ENCODE measurements at places on chromosomes 5 and 9.
A peak's percentile ranks its signal among the peaks of the same experiment; 100 is the strongest.

- no peak for DNase-seq
Measured at GRCh38 chr9:77726289-77726688, 78.2 kb upstream of the GNA14 start.

- no peak for DNase-seq
Measured at GRCh38 chr5:80990971-80991370, 30.8 kb downstream of the RASGRF2 start.

DNA sequence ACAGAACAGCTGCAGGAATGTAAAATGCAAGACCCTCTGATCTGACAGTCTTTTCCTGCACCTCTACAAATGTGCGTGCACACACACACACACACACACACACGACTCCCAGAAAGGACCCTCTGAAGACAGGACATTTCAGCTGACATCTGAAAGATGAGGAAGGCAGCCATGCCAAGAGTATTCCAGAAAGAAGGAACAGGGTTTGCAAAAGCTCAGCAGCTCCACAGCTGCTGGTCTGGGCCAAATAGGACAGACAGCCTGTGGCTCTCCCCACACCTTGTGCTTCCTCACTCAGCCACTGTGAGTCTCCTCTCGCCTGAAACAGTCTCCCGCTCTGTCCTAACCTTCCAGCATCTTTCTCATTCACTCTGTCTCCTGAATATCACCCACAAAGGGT lies 189.0 kb downstream of the PALM2AKAP2 start:
- peak; percentile 63 for DNase-seq

- no peak for DNase-seq
Measured at GRCh38 chr5:101018299-101018698, 115.2 kb upstream of the ST8SIA4 start.

GRCh38 chr5:170739446-170739845 lies 44.1 kb upstream of the GABRP start:
- DNase-seq = no peak

- DNase-seq = no peak
Measured at GRCh38 chr5:95439801-95440493, 48.8 kb downstream of the FAM81B start.

DNA sequence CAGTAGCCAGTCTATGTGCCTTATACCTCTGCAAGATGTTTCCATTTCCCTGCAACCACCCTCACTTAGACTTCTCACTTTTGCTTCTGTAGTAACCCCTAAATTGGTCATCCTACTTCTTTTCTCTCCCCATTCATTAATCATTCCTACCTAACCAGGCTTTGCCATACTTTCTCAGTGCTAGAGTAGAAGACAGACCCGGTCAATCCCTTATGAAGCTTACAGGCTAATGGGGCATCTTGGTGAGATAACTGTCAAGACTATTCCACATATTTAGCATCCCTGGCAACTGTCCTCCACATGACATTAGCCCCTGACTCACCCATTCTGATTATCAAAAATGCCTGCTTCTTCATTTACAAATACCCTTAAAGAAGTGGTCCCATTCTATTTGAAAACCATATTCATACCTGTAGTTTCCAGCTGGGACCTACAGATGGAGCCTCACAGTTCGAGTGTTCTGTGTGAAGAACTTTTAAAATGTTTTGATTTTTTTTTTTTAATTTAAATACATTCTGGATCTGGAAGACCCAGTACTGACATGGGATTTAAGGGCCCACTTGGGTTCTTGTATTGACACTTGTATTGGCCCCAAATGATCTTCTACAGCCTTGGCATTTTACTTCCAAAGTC lies 21.0 kb downstream of the F2RL2 start:
- no peak for DNase-seq

DNA sequence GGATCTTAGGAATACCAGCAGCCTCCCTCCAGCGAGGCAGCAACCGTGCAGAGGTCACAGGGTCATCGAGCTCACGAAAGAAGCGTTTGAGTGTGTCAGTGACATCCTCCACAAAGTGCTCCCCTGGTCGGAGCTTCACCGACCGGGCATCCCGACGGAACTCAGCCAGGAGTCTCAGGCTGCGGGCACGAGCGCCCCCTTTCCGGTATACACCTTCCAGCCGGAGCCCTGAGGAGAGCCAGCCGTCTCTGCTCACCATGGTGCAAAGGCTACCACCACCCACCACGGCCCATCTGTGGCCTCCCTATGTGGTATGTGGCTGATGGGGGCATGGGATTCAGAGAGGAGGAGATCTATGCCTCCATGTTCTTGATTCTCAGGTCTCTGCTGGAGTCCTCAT lies 10.8 kb upstream of the FCHSD1 start:
- DNase-seq = no peak

DNA sequence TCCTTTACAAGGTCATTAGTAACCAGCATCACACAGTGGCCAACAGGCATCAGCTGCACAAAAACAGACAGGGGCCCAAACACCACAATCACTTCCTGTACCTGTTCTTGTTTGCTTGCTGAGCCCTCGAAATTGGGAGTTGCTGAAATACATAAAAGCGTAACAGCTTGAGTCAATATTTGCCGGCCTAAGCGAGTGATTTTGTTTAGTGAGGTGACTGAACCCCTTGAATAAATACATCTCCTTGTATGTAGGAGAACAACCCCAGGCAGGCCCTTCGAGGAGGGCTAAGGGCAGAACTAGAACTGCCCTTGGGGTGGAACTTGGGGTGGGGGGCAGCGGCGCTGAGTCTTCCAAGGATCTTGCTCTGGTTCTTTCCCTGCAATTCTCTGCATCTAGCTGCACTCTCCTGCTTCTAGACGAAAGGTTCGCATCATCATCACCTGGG lies 502.5 kb downstream of the RASEF start:
- DNase-seq = no peak

- no peak for DNase-seq
Measured at GRCh38 chr5:29247346-29248028, 1946.0 kb upstream of the CDH6 start.

DNA sequence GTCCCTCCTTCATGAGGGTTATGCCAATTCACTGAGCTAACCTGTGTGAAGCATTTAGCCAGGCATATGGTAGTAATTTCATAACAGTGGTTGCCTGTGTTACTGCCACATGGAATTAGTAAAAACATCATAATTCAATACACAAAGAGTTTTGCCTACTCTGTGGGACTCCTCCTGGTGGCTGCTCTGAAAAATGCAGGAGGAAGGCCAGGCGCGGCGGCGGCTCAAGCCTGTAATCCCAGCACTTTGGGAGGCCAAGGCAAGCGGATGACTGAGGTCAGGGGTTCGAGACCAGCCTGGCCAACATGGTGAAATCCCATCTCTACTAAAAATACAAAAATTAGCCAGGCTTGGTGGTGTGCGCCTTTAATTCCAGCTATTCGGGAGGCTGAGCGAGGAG lies 547.3 kb downstream of the CDK5RAP2 start:
- no peak for DNase-seq

DNA sequence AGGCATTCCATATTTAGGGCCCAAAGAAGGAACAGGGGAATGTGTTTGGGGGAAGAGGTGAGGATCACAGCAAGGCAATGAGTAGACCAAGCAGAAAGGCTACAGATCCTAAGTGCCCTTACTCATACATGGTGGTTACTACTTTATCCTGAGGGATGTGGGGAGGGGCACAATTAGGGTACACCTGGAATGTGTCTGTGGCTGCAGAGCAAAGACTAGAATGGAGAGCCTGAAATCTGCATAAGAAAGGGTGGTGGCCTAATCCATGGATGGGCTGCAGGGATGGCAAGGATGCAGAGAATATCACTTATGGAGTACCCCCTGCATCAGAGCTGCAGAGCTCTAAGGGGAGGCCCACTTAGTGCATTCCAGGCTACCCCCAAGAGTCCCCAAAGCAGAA lies 352.6 kb upstream of the TRPC7 start:
- DNase-seq = no peak

DNA sequence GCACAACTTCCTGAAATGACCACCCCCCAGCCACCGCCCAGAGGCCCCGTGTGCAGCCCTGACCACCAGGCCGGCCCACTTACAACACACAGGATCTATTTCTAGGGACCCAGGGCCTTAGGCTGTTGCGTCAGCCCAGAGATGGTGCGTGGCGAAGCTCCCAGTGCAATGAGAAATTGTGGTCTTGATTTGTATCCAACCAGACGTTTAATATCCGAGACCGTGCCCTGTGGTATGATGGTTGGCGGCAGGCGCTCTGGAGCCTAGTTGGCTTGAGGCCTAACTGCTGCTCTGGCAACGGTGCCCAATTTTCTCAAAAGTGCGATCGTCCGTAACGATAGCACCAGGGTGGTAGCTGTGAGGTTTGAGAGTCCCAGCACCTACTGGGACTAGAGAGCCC lies 32.6 kb upstream of the SLC6A19 start:
- no peak for DNase-seq

GRCh38 chr9:16787724-16788123 lies 82.7 kb downstream of the BNC2 start:
- DNase-seq = peak; percentile 65
